Activated naive CD4-positive, alpha-beta T cell treated with anti-CD3 and anti-CD28 coated beads, Interleukin-2, amount 10 ng/mL, durations not matched to agents 7 days and 5 days (primary cell): ENCODE measurements at places on chromosomes 12 and 14.

DNA sequence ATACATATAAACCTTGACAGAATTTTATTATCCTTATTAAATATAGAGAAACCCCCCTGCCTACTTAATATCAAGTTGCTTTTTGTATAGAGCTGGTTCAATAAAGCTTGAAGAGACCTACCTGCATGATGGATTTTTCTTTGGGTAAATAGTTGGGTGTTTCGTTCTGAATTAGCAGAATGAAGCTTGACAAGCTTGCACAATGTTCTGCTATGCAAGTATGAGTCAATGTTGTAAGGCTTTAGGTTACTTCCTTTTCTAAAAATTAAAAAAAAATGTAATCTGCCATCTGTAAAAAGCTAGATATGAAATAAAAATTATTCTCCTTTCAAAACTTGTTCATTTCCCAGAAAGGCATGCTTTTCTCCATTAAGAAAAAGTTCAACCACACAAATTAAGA is 1662.6 kb upstream of the SEL1L start:
- no peak for DNase-seq
- no peak overlapping the region for H3K27ac ChIP-seq
- no peaks in the 10 kb centered on the region for H3K4me1 ChIP-seq
- H3K4me3 ChIP-seq, result no peak overlapping the region

DNA sequence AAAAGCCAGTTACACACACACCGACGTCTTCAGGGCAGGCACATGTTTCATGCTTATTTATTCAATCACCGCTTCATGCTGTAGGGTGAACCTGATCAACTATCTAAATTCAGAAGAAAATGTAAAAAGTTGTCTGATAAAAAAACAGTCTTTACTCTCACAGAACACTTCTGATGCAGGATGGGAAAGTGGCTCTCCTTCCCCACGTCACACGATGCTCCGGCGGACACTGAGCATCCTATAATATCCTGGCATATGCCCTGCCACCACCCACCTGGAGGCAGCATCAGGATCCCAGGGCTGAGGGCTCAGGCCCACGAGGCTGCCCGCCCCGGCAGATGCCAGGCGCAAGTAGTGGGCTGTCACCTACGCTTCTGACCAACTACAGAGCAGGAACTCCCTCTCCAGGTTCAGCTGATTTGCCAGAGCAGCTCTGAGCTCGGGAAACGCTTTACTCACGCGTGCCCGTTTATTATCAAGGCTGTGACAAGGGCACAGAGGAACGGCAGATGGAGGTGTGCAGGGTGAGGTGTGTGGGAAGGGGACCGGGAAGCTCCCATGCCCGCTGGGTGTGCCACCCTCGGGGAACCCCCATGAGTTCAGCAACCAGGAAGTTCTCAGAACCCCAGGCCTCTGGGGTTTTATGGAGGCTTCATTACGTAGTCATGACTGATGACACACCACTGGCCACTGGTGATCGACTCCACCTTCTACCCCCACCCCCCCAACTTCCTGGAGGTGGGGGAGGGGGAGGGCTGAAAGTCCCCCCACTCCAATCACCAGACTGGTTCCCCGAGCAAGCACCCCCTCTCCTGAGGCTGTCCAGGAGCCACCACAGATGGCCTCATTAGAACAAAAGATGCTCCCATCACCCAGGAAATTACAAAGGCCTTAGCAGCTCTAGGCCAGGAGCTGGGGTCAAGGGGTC is 32.1 kb downstream of the SLC15A4 start:
- H3K36me3 ChIP-seq, result peaks cover 36% of the 10 kb centered on the region
- no peaks in the 10 kb centered on the region for H3K27me3 ChIP-seq
- no peak overlapping the region for H3K4me3 ChIP-seq
- no peak for DNase-seq

DNA sequence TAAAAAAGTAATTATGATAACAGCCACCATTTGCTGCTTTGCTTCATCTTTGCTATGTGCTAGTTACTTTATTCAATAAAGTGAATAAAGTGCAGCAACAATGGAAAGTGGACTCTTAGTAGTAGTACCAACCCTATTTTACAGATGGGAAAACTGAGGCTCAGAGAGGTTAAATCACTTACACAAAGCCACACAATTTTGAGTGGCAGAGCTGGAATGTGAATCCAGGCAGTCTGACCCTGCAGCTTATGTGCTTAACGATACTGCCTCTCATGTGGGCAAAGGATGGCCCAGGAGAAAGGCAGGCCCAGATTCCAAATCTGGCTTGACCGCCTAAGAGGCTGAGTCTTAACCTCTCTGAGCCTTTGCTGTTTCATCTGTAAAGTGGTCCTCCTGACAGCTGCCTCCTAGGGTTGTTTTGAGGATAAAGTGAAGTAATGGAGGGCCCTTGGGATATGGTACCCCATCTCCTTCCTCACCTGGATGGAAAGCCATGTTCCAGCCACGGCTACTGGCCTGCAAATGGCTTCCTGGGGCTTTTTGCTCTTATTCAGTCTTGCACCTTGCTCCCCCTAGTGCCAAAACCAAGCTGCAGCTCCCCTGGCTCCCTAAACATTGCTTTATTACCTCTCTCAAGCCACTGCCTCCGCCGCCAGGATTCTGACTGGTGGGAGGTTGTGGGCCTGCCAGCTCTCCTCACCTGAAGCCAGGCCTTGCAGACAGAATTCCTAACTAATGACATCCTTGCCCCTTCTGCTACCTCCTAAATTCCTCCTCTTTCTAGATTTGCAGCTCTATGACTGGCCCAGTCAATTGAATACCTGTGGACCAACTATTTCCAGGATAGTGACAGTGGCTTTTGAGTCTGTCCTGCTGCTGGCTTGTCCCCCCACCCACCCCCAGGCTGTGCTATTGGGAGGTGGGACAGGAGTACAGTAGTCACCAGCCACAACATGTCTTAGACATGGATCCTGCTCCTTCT is 283.3 kb upstream of the PWP1 start:
- DNase-seq, result peak; percentile 79
- H3K27ac ChIP-seq, result peak overlapping the region; percentile 22
- peaks cover 50% of the 10 kb centered on the region for H3K4me1 ChIP-seq
- H3K36me3 ChIP-seq, result peaks cover 6% of the 10 kb centered on the region

GRCh38 chr12:48838048-48838447 is 13.9 kb downstream of the DDX23 start:
- H3K4me3 ChIP-seq, result no peak overlapping the region
- no peaks in the 10 kb centered on the region for H3K27me3 ChIP-seq
- peaks cover 55% of the 10 kb centered on the region for H3K36me3 ChIP-seq

DNA sequence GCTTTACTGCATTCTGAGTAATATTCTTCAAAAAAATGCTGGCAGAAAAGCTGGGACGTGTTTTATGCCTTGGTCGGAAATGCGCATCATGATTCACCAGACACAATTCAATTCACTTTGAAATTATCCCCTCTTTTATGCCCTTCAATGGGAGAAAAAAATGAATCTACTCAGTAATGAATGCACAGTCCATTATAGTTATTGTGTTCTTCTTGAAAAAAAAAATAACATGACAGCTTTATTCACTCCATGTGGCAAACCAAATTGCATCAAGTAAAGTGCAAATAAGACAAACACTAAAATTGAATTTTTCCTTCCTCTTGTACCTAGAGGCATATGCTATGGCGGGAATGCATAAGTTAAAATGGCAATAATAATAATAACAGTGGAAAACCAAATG is 159.4 kb upstream of the IFNG-AS1 start:
- H3K27me3 ChIP-seq, result no peaks in the 10 kb centered on the region
- peaks cover 5% of the 10 kb centered on the region for H3K4me1 ChIP-seq
- H3K4me3 ChIP-seq, result no peak overlapping the region
- no peaks in the 10 kb centered on the region for H3K36me3 ChIP-seq

- H3K27ac ChIP-seq, result no peak overlapping the region
- no peaks in the 10 kb centered on the region for H3K36me3 ChIP-seq
- H3K4me1 ChIP-seq, result peaks cover 30% of the 10 kb centered on the region
- H3K27me3 ChIP-seq, result no peaks in the 10 kb centered on the region
Observed at GRCh38 chr12:25326326-25326725, 75.6 kb upstream of the KRAS start.
